ENCODE measurements at places on chromosomes 3 and 15.

- no peak for DNase-seq
Observed at GRCh38 chr3:172903642-172904320, 153.3 kb downstream of the ECT2 start.

DNA sequence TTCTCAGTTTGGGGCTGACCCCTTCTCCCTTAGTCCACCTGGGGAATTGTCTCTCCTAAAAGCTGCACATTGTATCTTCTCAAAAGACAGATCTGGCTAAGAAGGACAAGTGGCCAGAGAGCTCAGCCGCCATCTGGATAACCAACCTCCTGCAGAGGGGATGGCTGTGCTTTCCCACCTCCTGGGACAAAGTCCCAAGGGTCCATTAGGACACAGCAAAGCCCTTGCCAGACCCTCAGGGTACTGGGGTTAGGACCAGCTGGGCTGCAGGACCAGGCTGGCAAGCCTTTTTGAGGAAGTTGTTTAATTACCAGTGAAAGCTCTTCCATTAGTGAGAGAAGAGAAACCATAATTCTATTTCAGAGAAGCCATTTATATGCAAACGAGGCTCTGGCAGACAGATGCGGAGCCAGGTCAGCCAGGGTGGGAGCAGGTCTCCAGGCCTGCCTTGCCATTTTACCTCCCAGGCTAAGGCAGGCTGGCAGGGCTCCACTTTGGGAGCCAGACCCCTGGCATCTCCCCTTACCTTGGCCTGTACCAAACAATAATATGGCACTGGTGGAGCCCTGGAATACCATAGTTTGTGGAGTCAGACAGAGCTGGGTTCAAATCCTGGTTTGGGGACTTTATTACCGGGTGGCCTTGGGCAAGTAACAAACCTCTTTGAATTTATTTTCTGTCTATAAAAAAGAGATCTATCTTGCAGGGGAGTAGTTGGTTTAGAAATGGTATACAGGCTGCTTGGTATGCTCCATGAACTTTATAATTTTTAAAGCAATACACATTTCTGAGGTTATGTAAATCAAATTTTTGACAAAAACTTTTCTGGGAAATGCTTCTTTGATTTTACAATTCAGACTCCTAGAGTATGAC, 17.9 kb downstream of the SHF start:
- DNase-seq: no peak

DNA sequence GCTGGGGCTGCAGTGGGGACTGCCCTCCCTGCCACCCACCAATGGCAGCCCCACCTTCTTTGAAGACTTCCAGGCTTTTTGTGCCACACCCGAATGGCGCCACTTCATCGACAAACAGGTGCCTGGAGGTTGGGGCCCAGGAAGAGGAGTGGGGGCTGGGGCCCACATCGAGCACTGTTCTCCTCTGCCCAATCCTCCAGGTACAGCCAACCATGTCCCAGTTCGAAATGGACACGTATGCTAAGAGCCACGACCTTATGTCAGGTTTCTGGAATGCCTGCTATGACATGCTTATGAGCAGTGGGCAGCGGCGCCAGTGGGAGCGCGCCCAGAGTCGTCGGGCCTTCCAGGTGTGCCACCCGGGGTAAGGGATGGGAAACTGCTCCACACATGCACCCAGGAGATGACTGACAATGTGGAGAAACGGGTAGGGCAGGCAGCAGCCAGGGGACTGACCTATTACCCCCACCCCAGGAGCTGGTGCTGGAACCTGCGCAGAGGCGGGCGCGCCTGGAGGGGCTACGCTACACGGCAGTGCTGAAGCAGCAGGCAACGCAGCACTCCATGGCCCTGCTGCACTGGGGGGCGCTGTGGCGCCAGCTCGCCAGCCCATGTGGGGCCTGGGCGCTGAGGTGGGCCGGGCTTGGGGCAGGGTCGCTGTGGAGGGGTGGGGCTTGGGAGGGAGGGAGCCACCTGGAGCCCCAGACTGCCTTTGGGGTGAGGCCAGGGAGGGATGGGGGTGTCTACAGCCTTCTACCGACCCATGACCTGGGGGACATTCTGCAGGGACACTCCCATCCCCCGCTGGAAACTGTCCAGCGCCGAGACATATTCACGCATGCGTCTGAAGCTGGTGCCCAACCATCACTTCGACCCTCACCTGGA, 22.9 kb downstream of the NBEAL2 start:
- peak; percentile 92 for DNase-seq

DNA sequence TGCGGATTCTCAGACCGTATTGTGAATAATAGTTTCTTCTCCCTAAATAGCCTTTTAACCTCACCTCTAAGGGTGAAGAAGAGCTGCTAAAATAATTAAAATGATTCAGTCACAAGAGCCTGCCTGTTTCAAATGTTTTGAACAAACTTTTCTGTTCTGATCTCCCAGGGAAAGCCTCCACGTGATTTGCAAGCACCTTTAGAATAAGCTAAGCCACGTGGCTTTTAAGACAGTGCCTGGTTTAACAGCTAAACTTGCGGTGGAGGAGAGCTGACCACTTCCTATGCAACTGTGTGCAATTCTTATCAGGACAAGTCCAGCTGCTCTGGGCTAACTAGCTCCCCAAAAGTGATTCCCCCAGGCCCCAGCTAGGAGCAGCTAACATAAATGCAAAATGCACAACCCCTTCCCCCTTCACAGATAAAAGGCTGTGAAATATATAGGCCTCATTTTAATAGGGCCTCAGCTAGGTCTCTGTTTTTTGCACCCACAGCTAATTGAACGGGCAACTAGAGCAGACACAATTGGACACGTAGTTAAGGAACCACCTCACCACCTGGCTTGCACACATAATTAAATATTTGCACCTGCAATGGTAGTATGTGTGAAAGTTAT, 401.2 kb upstream of the NR2F2 start:
- no peak for DNase-seq

DNA sequence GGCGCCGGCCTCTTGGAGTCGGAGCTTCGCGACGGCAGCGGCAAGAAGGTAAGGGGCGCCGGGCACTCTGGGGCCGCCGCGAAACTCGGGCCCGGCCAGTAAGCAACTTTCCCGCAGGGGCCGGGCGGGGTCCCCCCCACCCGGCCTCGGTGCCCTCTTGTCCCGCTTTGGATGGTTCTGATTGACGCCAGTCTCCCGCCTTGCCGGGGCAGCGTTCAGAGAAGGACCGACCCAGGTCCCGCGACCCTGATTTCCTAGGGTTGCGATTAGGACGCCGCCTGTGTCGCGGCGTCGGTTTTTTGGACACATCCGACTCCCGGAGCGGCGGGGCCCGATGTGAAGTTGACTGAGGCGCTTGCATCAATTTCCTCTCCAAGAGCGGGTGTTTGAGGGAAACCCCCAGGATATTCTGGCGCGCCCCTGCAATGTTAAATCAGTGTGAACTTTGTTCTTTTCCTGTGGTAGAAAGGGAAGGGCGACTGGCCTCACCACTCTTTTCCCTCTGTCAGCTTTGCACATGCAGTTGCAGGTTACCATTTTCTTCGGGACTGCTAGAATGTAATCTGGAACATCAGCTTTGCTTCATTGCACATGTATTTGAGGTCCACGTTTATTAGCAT, 755 bp downstream of the PDE8A start:
- DNase-seq: no peak

- DNase-seq: no peak
Observed at GRCh38 chr15:41102854-41103253, 13.2 kb downstream of the INO80 start.

GRCh38 chr3:195030791-195031321, 240.1 kb downstream of the XXYLT1 start:
- DNase-seq: no peak

DNA sequence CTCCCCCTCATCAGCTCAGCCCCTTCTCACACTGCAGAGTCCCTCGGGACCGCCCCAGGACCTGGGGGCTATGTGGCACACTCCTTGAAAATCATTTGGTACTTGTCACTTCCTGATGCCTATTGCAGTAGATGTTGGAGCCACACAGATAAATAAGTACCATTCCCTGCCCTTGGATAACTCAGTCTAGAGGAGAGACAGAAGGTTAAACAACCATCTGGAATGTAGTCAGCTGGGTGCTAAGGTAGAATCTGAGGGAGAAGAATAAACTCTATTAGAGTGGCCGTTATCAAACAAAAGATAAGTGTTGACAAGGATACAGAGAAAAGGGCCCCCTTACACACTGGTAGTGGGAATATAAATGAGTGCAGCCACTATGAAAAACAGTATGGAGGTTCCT, 112.3 kb upstream of the NR2E3 start:
- no peak for DNase-seq

DNA sequence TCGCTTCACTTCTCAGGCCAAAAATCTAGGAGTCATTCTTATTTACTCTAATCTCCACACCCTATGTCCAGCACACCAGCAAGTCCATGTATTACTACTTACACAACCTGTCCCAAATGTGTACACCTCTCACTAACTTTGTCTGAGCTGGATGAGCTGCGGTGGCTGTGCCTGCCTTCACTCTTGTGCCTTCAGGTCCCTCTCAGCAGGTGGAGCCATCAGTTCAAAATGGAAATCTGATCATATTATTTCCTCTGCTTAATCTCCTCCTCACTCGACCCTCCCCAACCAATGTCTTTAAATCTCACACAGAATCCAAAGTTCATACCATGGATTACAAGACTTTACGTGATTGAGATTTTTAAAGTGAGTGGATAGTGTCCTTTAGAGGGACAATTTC, 82.8 kb downstream of the SSR3 start:
- no peak for DNase-seq

DNA sequence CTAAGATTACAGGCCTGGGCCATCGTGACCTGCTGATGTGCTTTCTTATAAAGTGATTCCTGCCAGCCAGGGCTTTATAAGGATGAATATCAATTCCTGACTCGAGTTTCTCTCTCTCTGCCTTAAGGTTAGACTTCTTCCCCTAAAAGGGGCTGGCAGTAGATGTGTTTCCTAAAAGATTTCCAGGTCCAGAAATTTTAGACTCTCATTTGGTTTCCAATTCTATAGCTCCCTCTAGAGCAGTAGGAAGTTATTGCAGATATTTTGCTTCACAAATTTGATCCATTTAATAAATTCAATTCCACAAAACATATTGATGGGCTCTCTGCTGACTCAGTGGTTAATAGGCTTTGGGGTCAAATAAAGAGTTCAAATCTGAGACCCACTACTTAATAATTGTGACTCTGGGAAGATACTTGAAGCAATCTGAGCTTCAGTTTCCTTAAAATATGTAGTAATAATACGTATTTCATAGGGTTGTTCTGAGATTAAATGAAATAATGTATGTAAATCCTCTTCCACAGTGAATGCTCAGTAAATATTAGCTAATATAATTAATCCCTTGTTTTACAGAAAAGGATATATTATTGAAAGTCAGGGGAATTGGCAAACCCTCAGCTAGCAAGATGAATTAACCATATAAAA, 2.1 kb downstream of the TRIM69 start:
- peak; percentile 29 for DNase-seq

DNA sequence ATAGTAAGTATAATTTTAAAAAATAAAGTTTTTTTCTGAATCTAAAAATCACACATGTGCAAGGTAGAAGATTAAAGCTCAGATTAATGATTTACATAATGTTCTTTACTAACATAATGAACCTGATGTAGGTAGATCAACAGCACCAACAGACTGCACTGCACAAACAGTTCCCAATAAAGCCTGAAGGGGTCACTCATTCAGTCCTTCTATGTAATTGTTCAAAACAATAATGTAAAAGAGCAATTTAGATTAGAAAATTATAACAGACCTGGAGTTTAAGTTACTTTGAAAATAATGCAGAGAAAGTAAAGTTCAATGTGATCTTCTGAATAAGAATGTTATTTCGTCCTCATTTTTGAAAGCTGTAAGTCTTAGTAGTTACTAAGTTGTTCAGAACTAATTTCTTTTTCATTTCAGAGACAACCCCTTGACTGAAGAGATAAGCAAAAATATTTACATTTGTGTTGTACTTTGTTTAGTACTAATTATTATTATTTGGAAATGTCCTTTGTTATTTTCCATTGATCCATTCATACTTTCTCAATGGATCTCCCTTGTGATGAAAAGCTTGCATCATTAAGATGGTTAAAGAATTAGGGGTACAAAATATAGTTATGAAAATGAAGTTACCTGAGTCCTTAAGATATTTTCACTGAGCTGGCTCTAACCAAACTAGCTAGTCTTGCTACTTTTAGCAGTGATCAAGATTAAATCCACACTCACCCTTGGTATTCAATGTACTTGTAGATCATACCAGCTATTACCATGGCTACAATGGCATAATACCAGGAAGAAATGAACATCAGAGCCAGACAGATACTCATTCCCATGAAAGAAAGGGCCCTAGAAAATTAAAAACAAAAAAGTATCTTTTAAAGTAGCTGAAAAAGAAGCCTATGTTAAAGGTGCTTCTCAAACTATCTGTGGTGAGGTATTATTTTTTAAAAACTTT, 16.8 kb downstream of the EMC4 start:
- DNase-seq: peak; percentile 59

GRCh38 chr3:168156479-168156878, 60.8 kb upstream of the GOLIM4 start:
- DNase-seq: no peak

DNA sequence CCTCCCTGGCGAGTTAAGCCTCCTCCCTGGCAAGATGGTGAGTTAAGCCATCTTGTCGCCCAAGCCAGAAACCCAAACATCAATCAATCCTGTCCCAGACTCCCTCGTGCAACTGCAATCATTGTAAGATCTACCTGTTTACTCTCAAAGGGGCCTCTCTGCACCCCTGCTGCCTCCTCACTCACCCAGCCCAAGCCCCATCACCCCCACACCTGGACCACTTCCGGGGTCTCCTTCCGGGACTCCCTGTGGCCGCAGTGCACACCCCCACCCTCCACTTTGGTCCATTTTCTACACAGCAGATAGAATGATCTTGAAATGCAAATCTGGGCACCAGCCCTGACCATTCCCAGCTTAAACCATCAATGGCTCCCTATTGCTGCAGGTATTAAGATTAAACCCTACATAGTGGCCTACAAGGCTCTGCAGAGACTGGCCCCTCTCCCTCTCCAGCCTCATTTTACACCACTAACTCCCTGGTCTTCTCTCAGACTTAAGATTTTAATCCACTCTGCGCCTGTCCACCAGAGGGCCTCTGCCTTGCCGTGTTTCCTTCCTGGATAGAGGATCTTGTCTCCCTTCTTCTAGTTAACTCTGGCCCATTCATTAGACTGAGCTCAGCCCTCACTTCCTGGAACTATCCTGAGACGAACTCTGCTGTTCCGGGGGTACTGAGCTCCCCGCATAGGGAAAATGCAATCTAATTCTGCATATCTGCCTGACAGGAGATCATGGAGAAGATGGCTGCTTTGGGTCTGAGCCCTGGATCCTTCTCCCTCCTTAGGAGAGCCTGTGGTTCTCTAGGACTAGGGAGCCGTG, 41.9 kb upstream of the SLC6A1 start:
- peak; percentile 62 for DNase-seq

DNA sequence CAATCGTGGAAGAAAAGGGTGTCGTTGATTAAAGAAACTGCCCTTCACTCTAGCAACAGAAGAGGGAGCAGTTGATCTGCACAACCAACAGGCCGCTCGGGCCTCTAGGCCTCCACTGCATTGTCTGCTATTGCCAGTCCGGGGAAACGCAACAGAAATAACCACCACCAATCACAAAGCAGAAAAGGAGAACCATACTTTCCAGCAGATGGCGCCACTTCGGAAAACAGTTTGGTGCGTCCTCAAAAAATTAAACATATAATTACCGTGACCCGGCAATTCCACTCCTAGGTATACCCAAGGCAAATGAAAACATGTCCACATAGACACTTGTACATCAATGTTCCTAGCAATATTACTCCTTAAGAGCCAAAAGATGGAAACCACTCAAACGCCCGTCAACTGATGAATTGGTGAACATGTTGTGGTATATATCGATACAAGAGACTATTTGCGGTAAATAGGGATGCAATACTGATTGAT, 154.1 kb downstream of the TJP1 start:
- DNase-seq: peak; percentile 87

Measured in iPS-NIHi11 (cell line).